ENCODE measurements at places on chromosomes 4 and X. TPM values are rescaled to one million over a fixed set of nuclear protein-coding genes. Genes with fewer than 3 reads are reported as not detected.

TBC1D9 gene
- 0.66 TPM for total RNA-seq

GPR119 gene
- not detected for total RNA-seq

FGFR3 gene
- total RNA-seq, result 17.4 TPM

NUDT10 gene
- total RNA-seq, result 35.5 TPM

PF4V1 gene
- total RNA-seq, result 0.66 TPM

CWH43 gene
- total RNA-seq, result not detected

TRPC5OS gene
- total RNA-seq, result not detected

DNA sequence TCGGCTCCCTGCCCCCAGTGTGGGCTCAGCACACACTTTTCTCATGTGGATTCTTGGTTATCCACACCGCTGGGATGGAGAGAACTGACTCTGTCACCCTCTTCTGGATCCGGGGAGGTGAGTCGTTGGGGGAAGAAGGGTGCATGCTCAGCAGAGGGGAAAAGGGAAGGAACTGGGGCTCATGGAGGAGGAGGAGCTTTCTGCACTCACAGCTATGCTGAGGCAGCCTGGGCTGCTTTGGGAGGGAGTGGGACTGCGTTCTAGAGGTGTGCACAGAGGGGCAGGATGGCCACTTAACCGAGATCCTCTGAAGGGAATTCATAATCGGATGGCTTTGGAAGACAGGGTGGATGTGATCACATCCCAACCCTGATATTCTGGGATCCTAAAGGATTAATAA is 51.6 kb downstream of the RTL5 start:
- no peak overlapping the region for H3K27ac ChIP-seq
- no peaks in the 10 kb centered on the region for H3K4me1 ChIP-seq
- DNase-seq, result no peak
- H3K27me3 ChIP-seq, result no peaks in the 10 kb centered on the region
- no peak overlapping the region for H3K4me3 ChIP-seq

GRCh38 chrX:6770936-6771335 is 236.0 kb upstream of the VCX3A start:
- H3K36me3 ChIP-seq, result no peaks in the 10 kb centered on the region
- no peak overlapping the region for H3K4me3 ChIP-seq
- no peaks in the 10 kb centered on the region for H3K27me3 ChIP-seq
- no peak overlapping the region for H3K27ac ChIP-seq

- no peak overlapping the region for H3K4me3 ChIP-seq
- DNase-seq, result no peak
- no peaks in the 10 kb centered on the region for H3K27me3 ChIP-seq
These were observed 21.3 kb upstream of the FTHL17 start for GRCh38 chrX:31092970-31093638.

GRCh38 chr4:156298230-156298629 is 344.6 kb upstream of the CTSO start:
- H3K27ac ChIP-seq, result no peak overlapping the region
- H3K36me3 ChIP-seq, result no peaks in the 10 kb centered on the region
- H3K4me3 ChIP-seq, result no peak overlapping the region
- no peaks in the 10 kb centered on the region for H3K27me3 ChIP-seq
- no peaks in the 10 kb centered on the region for H3K4me1 ChIP-seq

DNA sequence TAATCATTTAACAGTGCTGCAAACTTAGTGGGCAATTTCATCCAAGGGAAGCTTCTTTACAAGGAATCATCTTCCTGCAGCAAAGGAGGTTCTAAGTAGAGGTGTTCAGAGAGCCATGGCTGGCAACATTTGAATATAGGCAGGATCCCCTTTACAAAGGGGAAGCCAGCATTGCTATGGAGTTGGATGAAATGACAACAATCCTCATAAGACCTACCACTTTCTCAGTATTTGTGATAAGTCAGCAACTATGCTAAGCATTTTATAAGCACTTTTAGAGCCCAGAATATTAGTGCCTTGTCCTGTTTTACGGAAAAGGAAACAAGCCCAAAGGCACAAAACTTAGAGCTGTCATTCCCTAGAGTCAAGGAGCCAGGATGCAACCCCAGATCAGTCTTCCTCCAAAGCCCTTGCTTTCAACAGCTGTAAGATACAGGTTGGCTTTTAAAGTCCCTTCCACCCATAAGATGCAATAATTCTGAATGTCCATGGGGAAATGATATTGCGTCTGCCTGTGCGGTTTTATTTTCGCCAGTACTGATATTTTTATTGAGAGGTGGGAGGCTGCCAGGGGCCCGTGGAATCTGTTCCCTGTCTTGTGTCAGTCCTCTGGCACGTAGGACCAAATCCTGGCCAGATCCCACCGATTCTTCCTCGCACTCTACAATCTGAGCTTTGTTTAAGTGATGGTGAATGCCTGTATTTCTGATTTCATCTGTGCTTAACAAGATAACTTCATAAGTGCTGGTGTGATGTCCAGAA is 59.1 kb downstream of the SMIM20 start:
- H3K4me3 ChIP-seq, result no peak overlapping the region
- 0 out of 2 replicates have a peak, but pooled peaks cover 2% of the 10 kb centered on the region for H3K4me1 ChIP-seq
- no peak overlapping the region for H3K27ac ChIP-seq
- no peaks in the 10 kb centered on the region for H3K36me3 ChIP-seq
- no peaks in the 10 kb centered on the region for H3K27me3 ChIP-seq

- no peak for DNase-seq
- H3K27me3 ChIP-seq, result no peaks in the 10 kb centered on the region
- peaks cover 3% of the 10 kb centered on the region for H3K4me1 ChIP-seq
These were observed 1382.7 kb downstream of the PCDH7 start for GRCh38 chr4:32102896-32103295.

GRCh38 chr4:38364383-38364963 is 299.5 kb upstream of the KLF3 start:
- no peaks in the 10 kb centered on the region for H3K36me3 ChIP-seq
- H3K4me3 ChIP-seq, result no peak overlapping the region
- H3K27ac ChIP-seq, result no peak overlapping the region

DNA sequence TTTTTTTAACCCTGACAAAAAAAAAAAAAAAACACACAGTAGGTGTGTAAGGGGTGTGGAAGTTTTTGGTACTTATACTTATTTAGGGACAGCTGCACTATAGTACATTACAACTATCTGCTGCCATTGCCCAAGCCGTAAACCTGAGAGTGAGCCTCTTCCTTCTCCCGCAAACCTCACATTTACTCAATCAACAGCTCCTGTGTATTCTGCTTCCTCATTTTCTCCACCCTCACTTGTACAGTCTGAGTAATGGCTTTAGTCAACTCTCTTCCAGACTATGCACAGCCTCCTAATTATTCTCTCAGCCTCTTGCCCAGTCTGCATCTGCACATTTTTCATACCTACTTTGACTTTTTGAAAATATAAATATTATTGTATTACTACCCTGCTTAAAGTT is 362.0 kb downstream of the ADAM29 start:
- H3K4me3 ChIP-seq, result no peak overlapping the region
- H3K27me3 ChIP-seq, result no peaks in the 10 kb centered on the region
- H3K4me1 ChIP-seq, result peaks cover 4% of the 10 kb centered on the region
- DNase-seq, result no peak

- H3K27ac ChIP-seq, result no peak overlapping the region
- H3K36me3 ChIP-seq, result no peaks in the 10 kb centered on the region
- H3K27me3 ChIP-seq, result no peaks in the 10 kb centered on the region
- H3K4me1 ChIP-seq, result no peaks in the 10 kb centered on the region
These were observed 115.4 kb downstream of the STPG2 start for GRCh38 chr4:98027827-98028226.

Measured in GM23338 (cell line).